ENCODE measurements at places on chromosomes 11 and 22. TPM values are rescaled to one million over a fixed set of nuclear protein-coding genes. Genes with fewer than 3 reads are reported as not detected.

The RBMXL2 gene
- total RNA-seq: not detected

The CTSW gene
- total RNA-seq: 8.9 TPM

The OR6T1 gene
- not detected for total RNA-seq

The PKNOX2 gene
- 2.8 TPM for total RNA-seq

The SAA2 gene
- 0.20 TPM for total RNA-seq

The HBG1 gene
- total RNA-seq: not detected

The CRYBA4 gene
- not detected for total RNA-seq

The OR2D2 gene
- total RNA-seq: 0.36 TPM

Measured in RPMI7951 (cell line).